Stimulated activated naive CD8-positive, alpha-beta T cell treated with anti-CD3 and anti-CD28 coated beads, Interleukin-15, amount 100 ng/mL, for 72 hours (primary cell): ENCODE measurements at places on chromosomes 12 and 14.

DNA sequence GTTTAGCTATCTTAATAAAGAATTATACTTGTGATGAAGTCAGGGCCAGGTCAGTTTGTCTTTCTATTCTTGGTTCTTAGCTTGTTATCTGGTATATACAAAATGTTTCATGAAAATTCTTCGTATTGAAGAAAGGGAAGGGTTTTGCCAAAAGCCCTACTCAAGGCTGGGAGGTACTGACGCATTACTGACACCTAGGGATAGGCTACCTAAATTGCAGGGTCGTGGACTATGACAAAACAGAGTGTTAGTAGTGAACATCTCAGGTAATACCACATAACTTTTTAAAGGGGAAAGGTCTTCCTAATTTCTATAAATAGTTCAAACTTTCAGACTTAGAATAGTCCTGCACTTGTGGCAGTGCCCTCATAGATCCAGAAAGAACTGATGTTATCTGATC lies 246.3 kb downstream of the RGS6 start:
- DNase-seq = no peak

DNA sequence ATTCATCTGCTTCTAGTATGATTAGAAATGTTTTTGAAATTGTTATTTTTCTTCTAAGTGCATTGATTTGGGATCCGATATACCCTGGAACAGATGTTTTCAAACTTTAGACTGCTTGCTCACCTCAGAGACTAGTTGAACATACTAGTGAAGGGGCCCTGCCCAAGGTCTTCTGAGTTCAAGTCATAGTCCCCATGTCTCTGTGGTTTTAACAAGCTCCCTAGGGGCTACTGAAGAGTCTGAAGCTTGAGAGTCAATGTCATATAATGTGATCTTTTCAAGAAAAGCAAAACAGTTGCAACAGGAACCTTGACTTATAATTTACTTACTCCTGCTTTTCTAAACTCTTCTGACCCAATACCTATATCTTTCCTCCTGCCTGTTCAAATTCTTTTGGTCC lies 7.5 kb upstream of the UBE2N start:
- no peak for DNase-seq

DNA sequence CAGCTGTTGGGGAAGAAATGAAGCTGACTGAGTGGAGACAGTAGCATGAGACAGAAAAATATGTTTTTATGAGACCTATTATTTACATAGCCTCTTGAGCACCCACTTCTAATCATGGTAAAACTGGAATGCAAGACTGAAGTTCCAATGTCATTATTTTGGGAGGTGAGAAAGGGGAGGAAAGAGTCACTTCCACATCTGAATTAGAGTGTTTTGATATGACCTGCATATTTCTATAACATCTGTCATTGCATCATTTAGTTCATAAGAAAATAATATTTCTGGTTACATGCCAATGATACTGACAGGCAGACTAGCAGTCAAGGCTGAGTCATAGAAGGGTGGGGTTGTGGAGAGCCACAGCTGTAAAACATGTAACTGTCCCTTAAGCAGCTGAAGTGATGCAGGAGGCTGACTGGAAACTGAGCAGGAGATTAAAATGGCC lies 26.7 kb downstream of the NTN4 start:
- no peak for DNase-seq

DNA sequence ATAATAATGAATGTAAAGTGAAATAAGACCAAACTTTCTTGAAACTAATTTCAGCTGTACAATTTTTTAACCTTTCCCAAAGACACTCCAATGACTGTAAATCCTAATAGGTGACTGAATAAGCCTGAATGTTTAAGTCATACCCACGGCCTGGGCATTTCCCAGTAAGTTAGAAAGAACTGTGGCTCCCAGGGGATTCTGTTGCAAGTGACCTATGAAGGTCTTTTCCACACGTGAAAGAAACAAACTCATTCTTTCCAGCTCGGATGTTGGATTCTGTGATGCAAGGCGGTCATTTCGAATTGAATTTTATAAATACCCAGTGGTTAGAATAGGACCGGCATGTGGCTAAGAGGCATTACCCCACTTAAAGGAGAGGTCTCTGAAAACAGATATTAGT lies 1134.4 kb downstream of the GALC start:
- no peak for DNase-seq

GRCh38 chr14:54788701-54789100 lies 113.9 kb downstream of the GCH1 start:
- no peak for DNase-seq

GRCh38 chr14:94332063-94332583 lies 9.0 kb upstream of the SERPINA6 start:
- no peak for DNase-seq

GRCh38 chr14:55530464-55530863 lies 49.5 kb upstream of the KTN1 start:
- DNase-seq = no peak

- DNase-seq = no peak
Measured at GRCh38 chr14:55327179-55327578, 56.0 kb downstream of the FBXO34 start.

DNA sequence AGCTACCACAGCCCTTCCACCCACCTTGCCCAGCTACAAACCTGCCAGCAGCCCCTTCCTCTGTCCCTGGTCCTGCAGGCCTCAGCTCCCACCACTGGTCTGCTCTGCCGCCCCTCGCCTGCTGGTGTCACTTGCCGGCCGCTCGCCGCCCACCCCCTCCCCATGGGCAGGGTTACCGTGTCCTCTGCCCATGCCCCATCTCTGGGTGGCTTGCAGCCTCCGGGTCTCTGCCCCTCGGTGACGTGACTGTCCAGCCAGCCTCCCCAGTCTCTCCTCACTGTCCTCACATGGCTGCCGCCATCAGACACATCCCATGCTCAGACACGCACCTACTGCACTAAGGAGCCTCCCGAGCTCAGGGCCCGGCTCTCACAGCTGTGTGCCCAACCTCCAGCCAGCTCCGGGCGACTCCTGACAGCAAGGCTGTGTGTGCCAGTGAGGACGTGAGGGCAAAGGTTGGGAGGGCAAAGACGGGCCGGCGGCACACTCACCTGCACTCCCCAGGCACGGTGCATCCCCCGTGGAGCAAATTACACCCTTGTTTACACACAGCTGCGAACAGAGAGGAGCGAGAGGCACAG lies 13.4 kb downstream of the JAG2 start:
- DNase-seq = no peak

DNA sequence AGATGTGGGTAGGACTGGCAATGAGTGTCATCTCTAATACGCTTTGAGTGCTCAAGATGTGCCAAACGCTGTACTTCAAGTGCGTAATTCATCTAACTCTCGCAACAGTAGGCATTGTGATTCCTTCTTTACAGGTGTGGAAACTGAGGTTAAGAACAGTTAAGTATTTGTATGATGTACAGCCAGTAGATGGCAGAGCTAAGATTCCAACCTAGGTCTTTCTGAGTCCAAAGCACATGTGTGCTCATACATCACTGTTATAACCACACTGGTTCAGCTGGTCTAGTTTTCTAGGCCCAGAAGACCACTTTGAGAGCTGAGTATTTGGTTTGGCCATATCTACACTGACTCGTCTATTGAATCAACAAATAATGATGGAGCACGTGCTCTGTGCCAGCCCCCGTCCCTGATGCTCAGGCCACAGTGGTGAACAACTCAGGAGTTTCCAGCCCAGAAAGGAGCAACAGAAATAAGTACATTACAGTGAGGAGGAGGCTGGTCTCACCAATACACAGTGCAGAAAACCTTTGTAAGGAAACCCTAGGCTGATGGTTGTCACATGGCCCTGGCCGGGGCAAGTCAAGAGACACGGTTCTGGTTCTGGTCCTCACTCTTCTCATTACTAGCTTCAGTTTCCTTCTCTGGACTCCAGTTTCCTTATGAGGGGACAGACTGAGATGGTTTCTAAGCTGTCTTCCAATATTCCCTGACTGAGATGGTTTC lies 69.3 kb upstream of the SCN8A start:
- DNase-seq = no peak

DNA sequence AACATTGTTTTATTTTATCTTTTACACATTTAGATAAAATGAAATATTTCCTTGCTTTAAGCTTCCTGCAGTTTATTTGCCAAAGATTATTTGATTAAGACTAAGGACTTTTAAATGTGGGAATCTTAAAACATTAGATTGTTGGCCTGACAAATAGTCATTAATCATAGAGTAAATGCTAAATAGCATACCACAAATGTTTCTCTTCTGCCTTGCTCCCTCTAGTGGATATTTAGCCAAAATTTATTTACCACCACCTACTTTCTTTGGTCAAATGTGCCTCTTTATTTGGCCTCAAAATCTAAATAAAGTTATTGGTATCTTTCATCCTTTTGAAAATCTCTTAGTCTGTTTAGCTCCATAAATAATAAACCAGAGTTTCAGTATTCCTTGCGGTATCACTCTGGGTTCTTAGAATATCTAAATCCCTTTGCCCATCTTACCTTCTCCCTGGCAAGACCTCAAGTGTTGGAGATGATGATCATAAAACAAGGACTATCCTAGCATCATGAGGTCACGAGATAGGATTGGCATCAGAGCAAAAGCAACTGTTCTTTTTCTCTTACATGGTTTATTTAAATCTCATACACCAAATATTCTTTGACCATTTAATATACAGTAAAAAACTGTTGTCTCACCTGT lies 150.6 kb upstream of the AEBP2 start:
- DNase-seq = no peak

DNA sequence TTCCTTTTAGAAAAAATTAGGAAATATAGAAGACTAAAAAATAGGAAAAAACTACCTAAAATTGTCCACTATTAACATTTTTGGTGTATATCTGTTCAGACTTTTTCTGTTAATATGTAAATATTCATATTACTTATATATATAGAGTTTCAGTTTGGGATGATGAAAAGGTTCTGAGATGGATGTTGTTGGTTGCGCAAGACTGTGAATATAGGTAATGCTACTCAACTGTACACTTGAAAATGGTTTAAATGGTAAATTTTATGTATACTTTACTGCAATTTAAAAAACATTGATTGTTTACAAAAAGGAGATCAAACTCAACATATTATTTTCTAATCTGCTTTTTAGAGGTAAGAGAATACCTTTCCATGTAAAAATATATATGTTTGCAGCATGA lies 200.9 kb downstream of the RAD51B start:
- no peak for DNase-seq

GRCh38 chr14:33377596-33378390 lies 439.1 kb downstream of the NPAS3 start:
- DNase-seq = no peak

GRCh38 chr14:52146504-52146903 lies 77.6 kb upstream of the NID2 start:
- no peak for DNase-seq

- no peak for DNase-seq
Measured at GRCh38 chr12:18552829-18553228, 185.0 kb downstream of the PLCZ1 start.

GRCh38 chr14:106530423-106531107 lies 1004.2 kb downstream of the TMEM121 start:
- DNase-seq = peak; percentile 40

- DNase-seq = no peak
Measured at GRCh38 chr14:64612971-64613666, 63.4 kb downstream of the PPP1R36 start.

DNA sequence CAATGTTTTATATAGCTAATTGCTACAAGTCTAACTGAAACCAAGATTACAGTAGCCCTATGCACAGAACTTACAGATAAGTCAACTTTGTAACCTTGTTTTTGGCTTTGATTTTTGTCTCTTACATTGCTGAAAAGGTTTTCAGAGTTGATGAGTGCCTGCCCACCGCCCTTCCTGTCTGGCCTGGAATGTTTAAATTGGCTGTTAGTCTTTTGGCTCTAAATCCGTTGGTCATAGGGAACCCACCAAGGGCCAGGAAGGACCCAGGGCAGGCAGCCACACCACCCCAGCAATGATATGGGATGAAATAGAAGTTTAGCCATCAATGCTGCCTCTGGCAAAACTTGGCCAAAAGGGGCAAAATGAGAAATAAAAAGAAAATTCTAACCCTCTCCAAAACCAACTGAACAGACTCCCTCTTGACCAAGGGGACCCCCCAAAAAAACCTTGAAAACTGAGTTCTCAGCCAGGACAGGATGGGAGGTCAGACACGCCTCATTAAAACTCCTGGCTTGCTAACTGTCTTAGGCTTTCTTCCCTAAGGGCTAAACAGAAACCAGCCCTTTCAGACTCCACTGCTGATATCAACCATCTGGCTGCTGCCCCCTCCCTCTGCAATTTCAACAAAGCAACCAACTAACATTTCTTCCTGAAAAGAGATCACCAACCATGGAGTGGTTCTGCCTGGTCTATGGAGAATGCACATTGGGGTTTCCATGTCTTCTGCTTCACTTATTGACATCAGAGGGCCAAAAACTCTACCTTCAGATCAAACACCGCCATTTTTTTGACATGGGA lies 242.1 kb upstream of the NOS1 start:
- DNase-seq = no peak

- no peak for DNase-seq
Measured at GRCh38 chr12:123530668-123531067, 2.9 kb downstream of the RILPL1 start.

DNA sequence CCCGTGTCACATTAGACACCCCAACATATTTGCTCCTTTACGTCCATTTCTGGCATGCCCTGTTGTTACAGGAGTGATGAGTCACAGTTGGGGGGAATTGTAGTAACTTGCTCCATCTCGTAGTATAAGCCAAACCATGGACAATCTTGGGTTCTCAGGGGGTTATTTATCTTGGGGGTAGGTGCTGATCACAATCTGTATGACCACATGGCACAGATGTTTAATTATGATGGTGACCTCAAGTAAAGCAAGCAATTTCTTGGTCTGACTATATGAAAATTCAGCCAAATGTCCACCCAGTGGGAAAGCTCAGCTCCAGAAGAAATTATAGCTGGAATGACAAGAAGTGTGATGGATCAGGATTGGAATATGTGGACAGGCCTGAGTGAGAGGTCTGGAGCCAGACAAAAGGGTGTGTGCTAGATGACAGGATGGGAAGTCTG lies 32.1 kb upstream of the STON2 start:
- no peak for DNase-seq

GRCh38 chr12:121535150-121536053 lies 45.4 kb downstream of the KDM2B start:
- no peak for DNase-seq

DNA sequence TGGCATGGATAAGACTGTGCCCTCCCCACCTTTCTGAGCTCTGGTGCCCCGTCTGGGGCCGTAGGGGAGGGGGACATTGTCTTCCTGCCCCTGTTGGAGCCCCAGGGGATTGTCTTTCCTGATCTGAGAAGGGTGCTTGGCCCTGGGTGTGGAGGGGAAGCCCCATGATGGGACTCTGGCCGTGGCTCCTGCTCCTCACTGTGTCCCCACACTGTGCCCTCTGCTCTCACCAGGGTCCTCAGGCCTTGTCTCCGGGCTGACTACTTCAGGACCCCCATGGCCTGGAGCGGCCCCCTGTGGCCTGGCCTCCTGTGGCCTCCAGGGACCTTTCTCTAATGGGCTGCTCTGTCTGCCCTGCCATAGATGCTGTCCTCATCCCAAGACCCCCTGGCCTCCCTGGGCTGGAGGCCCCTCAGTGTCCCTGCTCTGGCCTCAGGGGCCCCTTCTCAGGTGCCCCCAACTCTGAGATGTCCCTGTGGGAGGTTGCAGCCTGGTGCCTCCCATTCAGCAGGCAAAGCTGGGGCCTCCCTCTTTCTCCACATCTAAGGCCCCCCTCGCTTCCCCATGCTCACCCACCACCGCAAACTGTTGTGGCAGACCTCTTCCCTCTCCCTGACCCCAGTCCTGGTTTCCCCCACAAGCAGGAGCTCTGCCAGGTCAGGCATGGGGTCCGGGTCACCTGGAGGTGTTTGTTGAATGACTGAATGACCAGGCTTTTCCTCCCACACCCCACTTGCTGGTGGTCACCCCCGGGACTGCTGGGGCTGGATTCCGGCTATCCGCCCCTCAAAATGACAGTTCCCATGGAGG lies 4.0 kb downstream of the KIF26A start:
- no peak for DNase-seq

- DNase-seq = peak; percentile 26
Measured at GRCh38 chr12:79690638-79691510, at the start of gene PAWR. Gene PAWR (minus strand): TSS chr12:79690964. CDS start chr12:79690244, 720 bp downstream.
